ENCODE measurements at places on chromosomes 7 and 10.

- no peak for DNase-seq
These were observed 4.2 kb downstream of the LRRC27 start for GRCh38 chr10:132336064-132336746.

- DNase-seq: peak; percentile 75
These were observed 183.1 kb upstream of the PRSS58 start for GRCh38 chr7:142440906-142441411.

GRCh38 chr10:105148921-105149320 is 507.8 kb downstream of the SORCS3 start:
- no peak for DNase-seq

DNA sequence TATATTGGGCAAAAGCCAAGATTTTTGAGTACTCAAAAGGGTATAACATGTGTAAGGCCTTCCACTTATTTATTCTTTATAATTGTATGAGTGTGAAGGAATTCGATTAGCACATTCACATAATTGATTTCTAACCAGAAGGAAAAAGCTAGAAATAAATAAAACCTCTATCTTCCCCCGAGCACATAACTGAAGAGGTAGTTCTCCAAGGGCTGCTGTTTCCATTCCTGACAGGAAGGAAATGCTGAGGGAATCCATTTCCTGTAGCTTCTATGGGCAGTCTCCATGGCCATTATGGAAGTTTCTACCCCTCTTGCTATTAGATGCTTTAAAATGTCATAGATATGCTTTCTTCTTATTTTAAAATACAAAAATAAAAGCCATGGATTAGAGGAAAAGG is 70.5 kb upstream of the ABCB5 start:
- no peak for DNase-seq

DNA sequence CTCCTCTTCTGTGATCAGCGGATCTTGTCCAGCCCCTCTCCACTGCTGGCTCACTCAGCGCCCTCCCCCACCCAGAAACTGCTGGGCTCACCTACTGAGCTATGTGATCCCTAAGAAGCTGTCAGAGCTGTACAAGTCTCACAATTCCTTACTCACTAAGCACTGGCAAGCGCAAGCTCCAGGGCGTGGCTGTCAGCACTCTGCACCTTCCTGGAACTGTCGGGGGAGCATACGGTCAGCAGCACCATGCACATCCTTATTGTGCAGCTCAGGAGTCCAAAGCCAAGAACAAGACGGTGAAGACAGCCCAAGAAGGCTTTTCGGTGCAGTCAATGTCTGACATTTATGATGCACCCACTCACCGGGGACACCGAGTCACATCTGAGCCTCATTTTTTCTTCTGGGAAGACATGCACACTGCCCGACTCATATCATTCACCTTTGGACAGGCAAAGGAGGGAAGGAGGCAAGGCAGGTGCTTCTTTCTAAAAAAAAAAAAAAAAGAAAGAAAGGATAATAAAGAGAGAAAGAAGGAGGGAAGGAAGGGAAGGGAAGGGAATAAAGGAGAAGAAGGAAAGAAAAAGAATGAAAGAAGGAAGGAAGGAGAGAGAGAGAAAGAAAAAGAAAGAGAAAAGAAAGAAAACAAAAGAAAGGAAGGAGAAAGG is 56.3 kb downstream of the ASB13 start:
- no peak for DNase-seq

All from AML-193 (cell line).